ENCODE measurements at places on chromosomes 3 and 15.

DNA sequence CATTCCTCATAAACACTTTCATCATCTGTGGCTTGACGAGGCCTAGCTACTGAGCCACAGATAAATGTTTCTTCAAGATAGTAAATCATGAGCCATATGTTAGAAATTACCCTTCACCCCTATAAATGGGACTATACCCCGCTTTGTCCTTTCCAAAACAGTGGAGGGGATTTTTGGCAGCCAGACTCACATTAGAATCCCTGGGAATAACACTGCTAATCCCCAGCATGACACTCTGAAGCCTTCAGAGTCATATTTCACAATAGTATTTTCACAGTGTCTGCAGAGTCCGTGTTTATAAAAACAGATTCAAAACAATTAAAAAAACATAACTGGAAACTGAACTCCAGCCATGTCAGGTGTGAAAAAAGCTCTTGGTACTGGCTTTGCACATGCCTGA is 271.6 kb downstream of the ERC2 start:
- no peak for DNase-seq

- no peak for DNase-seq
Observed at GRCh38 chr3:2931265-2931664, 178.9 kb downstream of the IL5RA start.

GRCh38 chr3:37320276-37320675 is 145.9 kb upstream of the LRRFIP2 start:
- no peak for DNase-seq

DNA sequence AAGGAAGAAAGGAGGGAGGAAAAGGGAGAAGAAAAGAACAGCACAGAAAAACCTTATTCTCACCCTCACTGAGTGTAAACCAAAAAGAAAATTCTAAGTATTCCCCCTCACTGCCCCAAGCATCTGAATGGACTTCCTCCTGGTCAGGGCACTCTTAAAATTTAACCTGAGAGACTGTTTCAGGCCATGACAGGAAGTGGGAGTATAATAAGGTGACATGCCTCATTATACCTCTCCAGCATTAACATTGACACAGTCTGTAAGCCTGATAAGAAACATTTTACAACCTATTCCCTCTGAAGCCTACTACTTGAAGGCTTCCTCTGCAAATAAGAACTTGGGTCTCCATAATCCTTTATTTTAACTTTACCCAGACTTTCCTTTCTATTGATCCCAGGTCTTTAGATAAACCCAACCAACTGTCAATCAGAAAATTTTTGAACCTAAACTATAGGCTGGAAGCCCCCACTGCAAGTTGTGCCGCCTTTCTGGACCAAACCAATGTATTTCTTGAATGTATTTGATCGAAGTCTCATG is 41.7 kb downstream of the SLCO2A1 start:
- DNase-seq = peak; percentile 23
